HTR-8/SVneo (cell line): ENCODE measurements at places on chromosomes 11 and 22.
A peak's percentile ranks its signal among the peaks of the same experiment; 100 is the strongest.

DNA sequence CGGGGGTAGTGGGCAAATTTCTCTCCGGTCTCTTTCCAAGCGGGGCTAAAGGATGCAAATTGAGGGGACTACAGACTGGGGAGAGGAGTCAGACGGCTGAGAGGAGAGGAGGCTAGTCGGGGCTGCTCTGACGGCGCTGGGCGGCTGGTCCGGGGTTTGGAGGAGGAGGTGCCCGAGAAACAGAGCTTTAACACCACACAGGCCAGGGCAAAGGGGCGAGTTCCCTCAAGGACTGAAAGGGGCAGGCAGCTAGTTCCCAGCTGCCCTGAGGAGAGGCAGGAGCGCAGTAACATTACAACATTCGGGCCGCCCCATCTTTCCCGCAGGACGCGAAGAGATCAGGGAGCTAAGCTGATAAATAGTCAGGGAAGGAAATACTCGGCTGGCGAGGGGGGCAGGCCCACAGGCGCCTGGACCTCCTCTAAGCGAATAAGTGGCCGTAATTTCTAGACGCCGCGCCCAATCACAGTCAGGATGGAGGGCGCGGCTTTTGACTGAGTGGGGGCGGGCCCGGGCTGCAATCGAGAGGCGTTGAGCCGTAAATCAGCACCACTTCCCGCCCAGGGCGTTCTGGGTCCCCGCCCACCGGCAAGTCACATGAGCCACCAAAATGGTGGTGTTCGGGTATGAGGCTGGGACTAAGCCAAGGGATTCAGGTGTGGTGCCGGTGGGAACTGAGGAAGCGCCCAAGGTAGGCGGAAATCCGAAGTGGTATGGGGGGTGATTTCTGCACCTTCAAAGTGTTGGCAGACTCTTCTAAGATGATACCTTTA, at the start of gene TMEM126B:
TSS of gene TMEM126B (plus strand) at position 596 of the 773 bp plus-strand sequence. CDS start at position 611, 15 bp downstream.
- peak; percentile 94 for DNase-seq

- no peak for DNase-seq
These were observed 4.2 kb downstream of the CHORDC1 start for GRCh38 chr11:90218606-90219005.

GRCh38 chr11:71470946-71471345, 17.9 kb downstream of the NADSYN1 start:
- DNase-seq: no peak

DNA sequence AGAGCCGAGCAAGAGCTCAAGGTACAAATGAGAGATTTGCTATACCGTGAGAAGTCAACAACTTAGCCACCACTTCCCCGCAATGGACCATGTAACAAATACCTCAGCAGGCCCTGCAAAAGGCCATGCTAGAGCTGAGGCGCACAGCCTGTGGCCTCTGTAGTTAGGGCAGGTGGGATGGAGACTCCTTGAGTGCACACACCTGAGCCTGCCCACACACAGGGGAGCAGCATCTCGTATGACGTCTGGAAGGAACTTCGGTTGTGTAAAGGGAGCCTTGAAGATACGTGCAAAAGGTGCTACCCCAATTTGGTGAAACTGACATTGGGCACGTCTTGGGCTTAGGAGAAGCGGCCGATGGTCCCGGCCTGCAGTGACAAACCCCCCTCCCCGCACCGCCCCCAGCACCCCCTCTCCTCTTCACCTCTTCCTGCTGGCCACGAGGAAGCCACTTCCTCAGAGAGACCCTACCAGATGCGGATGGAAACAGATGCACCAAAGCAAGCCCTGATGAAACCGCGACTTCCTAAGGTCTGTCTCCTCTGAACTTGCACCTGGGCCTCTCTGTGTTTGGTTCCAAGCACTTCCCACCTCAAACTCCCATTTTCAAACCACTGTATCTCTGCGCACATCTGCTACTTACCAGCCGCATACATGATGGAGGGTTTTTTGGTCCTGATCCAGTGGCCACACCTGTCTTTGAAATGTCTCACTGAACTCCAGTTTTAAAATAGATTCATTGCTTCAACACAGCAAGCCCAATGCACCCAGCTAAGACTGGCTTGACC, 10.6 kb downstream of the CDPF1 start:
- no peak for DNase-seq

DNA sequence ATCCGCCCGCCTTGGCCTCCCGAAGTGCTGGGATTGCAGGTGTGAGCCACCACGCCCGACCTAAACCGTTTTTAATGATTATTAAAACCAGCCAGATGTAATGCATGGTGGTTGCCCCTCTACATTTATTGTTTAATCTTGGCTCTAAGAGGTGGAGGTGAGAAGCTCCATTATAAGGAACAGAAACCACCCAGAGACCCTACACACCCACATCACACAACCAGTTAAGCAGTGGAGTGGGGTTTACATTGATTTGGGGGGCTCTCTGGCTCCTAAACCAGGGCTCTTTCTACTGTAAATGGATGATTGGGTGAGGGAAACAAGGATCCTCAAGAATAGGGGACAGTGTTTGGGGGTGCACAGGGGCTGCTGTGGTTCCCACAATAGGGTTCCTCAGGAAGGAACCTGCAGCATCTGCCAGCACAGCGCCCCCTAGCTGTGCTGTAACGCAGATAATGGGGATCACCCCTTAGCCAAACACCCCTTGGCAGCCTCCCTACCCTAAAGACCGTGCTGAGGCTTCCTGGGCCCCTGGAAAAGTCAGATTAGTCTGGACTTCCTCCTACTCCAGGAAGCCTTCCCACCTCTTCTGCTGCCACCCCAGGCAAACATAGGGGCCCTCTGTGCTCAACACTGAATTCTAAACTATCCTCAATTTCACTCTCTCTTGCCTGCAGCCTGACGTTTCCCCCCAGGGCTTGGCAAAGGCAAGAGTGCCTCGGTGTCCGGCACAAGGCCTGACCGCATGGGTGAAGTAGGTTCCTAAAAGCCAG, 2.4 kb downstream of the MPST start:
- DNase-seq: no peak

GRCh38 chr11:12809864-12810567, 135.8 kb downstream of the TEAD1 start:
- DNase-seq: no peak

- no peak for DNase-seq
These were observed 1250.5 kb downstream of the BRD1 start for GRCh38 chr22:48577014-48577690.

DNA sequence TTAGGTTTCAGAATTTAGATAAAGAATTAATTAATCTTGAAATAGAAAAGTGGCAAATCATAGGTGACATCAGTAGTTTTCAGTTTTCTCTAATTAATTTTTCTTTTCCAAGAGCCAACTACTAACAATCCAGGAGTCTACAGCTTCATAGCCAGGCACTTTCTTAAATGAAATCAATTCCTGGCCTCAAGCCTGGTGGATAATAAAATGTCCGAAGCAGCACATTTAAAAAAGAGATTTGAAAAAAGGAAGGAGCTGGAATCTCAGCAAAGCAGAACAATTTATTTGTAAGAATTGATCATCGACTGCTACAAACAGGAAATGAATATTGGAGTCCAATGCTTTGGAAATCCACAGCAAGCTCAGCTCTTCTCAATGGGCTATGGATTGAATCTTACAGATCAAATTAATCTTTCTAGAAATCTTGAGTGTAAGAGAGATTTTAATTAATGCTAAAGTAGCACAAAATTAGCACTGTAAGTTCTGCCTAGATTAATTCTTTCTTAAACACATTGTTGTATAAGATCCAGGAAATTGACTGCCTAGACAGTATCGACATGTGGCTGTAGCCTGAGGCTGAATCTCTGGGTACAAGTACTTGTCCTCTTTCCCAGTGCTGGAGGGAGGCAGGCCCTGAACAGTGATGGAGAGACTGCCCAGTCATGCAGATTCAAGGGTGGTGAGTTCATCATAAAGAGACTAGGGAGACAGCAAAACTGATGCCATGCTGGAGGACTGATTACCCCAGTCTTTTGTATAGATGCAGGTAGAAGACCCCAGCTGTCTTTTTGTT, 167.8 kb upstream of the POU2AF2 start:
- DNase-seq: no peak

DNA sequence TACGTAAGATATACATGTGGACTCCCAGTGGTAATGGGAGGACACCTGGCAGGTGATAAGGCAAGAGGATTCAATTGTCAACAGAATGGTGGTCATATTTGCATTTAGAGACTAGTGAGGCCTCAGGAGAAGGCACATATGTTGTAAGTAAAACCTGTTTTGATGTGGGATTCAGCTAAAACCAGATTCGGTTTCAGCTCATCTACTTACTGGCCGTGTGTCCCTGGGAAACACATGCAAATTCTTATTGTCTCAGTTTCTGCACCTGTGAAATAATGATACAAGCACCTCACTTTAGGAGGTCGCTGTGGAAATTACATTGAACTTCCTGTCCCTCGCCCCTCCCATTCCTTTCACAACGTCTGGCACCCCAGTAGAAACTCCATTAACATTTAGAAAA, 78.9 kb upstream of the FIBIN start:
- DNase-seq: no peak

- DNase-seq: no peak
These were observed 222.0 kb downstream of the TMEM135 start for GRCh38 chr11:87259736-87260135.

DNA sequence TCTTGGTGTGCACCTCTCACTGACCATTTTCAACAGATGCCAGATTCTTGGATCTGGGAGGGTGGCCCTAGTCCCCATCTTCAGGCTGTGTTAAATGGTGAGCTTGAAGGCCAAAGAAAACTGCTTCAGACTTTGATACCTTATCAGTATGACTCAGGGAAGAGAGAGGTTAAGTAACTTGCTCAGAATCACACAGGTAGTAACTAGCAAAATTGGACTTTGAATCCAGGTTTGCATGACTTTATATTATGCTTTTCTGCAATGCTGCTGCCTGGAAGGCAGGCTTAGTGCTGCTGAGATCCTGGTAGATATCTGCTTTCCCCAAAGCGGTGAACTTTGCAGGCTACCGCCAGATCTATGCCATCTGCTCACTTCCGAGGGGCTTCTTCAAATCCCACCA, 487.3 kb downstream of the INSC start:
- DNase-seq: no peak

DNA sequence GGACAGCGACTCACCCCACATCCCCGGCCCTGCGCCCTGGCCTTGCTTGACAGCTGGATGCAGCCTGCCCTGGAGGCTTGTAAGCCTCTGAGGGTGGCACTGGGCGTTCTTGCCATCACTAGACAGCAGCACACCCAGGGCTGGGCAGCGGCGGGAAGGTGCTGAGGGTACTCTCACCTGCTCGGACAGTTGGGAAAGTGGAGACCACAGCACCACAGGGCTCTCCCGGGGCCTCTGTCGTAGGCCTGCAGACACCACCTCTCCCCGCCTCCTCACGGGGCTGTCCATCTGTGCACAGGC, 18.8 kb upstream of the BRSK2 start:
- no peak for DNase-seq

DNA sequence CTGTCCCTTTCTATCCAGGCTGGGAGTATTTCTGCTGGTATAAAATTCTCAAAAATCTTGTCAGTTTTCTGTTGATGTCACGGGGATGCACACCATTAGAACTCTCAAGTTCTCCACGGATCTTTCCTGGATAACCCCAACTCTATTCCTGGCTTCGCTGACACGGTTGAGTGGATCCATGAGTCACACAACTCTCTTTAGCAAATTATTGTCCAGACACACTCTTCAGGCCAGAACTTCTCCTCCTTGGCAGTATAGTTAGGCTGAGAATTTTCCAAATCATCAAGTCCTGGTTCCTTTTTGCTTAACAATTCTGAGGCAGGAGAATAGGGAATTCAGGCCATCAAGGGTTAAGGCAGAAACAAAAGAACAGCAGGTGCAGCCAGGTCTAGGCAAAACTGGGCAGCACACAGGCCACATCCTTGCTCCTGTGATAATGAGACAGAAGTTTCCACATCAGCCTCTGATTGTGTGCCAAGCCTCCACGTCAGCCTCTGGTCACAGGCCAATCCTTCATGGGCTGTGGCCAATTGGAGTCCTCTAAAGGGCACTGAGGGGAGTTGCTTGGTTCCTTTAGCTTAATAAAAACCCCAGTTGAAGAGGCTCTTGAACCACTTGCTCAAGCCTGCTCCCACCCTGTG, 5.7 kb upstream of the ACAT1 start:
- no peak for DNase-seq

DNA sequence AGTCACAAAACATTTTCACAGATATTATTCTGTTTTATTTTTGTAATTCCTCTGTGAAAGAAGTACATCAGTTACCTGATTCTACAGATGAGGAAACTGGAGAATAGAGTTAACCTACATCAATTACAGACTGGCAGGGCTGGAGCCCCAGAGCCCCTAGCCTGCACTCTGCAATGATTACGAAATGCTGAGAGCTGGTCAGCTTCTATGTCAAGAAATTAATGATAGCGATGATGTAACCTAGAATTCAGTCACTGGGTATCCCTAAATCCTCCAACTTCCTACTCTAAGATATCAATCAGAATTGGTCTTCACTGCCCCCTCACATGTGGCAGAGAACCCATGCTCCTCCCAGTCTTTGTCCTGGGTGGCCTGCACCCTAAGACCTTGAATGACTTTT, 273.5 kb upstream of the PLET1 start:
- DNase-seq: no peak

DNA sequence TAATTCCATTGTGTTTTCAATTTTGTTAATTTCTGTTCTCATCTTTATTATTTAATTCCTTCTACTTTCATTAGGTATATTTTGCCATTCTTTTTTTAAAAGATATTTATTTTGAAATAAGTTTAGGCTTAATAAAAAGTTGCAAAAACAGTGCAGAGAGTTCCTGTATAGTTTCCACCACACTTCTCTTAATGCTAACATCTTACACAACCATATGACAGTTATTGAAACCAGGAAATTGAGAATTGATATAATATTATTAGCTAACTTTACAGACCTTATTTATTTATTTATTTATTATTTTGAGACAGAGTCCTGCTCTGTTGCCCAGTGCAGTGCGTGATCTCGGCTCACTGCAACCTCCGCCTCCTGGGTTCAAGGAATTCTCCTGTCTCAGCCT, 13.8 kb upstream of the SPDYC start:
- no peak for DNase-seq

- no peak for DNase-seq
These were observed 5.9 kb upstream of the BDNF start for GRCh38 chr11:27705873-27706820.

DNA sequence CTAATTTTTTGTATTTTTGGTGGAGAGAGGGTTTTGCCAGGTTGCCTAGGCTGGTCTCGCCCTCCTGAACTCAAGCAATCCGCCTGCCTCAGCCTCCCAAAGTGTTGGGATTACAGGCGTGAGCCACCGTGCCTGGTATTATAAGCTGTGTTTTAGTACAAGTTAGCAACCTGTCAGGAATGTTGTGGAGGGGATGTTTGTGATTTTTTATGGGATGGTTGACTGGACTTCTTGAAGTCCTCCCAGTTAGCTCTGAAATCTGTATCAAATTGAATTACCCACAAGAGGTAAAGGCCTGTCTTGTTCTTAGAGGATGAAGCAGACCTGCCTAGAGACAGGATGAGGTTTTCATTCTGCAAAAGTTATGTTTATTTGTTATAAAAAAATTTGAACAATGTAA, 34.1 kb upstream of the IL18BP start:
- DNase-seq: no peak

- no peak for DNase-seq
These were observed 15.9 kb downstream of the IL17REL start for GRCh38 chr22:49996518-49997250.

GRCh38 chr11:94028436-94028835, 7.3 kb downstream of the HEPHL1 start:
- DNase-seq: no peak

GRCh38 chr11:76577226-76577920, 93.2 kb downstream of the LRRC32 start:
- DNase-seq: peak; percentile 95
